ENCODE measurements at places on chromosomes 7 and 10.

DNA sequence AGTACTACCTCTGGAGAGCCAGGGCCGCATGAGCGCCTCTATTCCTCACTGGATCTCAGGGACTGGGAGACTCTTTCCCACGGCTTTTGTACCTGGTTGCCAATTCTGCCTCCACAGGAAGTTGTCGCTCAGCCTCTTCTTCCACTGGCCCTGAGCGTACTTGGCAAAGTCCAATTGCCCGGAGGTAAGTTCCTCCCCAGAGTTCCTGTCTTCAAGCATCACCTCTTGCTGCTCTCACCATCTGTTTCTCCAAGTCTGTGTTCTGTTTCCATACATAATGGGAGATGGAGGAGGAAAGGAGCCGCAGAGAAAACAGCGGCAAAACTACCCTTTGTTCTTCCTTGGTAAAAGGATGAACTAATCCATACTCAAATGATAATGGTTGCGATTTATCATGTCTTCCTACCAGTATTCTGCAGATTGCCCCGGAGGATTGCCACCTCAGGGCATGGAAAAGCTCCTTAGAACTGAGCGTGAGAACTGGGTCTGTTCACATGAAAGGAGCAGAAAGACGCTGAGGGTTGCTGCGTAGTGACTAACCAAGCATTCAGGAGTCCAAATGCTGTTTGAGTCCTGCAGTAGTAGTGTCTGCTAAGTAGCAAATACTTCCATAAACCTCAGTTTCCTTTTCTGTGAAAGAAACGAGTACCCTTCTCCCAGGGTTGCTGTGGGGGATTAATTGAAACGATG is 170.2 kb upstream of the GLI3 start:
- no peak for DNase-seq

DNA sequence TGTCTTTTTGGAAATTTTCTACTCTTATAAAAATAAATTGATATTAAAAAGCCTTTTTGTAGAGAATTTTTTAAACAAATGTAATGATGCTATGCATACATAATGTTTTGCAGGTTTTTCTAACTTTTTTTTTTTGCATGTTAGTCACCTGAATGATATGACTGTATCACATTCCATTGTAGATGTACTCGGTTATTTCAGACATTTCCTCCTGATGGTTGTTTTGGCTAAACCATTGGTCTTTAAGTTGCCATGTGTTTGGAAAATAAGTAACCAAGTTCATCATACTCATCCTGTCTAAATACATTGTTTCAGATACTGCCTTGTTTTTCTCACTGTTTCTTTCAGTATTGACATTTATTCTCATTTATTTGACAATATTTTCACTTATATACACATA is 25.8 kb downstream of the NHLRC2 start:
- no peak for DNase-seq

GRCh38 chr10:78568620-78569019 is 500.1 kb upstream of the ZMIZ1 start:
- DNase-seq: no peak

GRCh38 chr7:64880322-64881297 is 22.5 kb upstream of the ZNF273 start:
- no peak for DNase-seq

GRCh38 chr10:4662576-4663161 is 163.3 kb upstream of the AKR1E2 start:
- no peak for DNase-seq

GRCh38 chr7:6622134-6622710 is 6.8 kb downstream of the ZNF853 start:
- DNase-seq: no peak

DNA sequence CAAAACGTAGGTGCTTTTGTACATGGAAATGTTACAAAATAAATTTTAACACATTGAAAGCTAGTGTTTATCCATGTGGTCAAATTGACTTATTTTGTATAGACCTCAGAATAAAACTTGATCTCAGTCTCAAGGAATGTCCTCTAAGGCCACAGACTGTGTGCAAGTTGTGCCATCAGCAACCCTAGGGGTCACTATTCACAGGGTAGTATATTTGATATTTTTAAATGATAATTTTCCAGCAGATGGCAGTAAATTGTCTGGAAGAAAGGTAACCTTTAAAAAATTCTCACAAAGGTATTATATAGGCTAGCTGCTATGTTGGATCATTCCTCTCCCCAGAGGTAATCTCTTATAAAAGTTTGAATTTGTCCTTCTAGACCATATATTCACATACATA is 12.9 kb upstream of the SNX10 start:
- DNase-seq: no peak

DNA sequence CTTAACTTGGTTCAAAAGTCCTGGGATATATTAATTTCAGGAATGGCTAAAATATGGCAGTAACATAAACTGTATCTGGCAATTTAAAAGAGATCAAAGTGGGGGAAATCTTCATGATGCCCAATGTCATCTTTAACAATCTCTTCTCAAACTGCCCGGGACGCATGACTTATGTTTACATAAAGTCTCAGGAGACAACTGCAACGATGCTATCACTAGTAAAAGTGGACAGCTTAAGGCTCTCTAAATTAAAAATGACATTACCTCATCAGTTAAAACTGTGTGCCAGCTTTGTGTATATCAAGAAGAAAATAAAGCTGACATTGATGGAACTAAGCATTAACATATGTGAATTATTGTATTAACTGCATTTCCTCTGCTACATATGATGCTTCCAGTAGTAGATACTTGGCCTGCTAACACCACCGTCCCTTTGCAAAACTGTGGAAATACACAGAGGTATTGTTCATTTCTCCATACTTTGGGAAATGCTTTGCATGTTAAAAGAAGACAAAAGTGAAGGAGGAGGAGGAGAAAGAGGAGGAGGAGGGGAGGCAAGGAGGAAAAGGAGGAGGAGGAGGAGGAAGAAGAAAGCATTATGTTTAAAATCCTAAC is 62.4 kb downstream of the NRP1 start:
- no peak for DNase-seq
